ENCODE measurements at places on chromosomes 16 and 17.

DNA sequence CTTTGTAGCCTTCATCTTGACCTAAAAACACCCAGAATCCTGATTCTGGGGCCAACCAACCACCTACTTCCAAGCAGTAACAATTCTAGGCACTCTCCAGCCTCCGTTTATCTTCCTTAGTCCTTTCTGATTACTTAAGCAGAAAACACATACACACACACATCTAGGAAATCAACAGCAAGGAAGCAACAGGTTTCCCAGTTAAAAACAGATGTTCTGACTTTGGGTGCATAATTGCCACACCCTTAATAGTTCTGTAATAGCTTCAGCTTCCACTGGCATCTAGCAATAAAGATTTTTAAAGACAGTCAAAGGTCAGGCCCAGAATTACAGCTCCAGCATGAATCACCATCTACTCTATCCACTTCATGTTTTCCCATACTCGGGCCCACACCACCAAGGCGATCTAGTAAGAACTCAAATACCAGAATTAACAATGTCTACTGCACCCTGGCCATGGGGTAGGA, 2.6 kb downstream of the ARHGAP17 start:
- no peak for DNase-seq

DNA sequence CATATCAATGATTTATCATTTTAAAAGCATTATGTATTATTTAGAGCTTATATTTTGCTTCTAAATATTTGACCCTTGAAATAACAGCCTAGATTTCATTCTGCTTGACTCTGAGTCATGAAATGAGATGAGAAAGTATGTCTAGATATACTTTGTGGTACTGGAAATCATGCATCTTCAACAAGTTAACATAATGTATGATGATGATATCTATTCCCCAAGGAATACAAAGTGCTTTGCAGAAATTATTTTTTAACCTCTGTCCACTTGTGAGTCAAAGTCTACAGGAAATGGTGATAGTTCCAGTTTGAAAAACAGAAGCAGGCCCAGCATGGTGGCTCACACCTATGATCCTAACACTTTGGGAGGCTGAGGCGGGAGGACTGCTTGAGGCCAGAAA, 36.1 kb downstream of the GOSR1 start:
- no peak for DNase-seq

GRCh38 chr17:43453331-43453812, 30.4 kb upstream of the DHX8 start:
- DNase-seq, result no peak

DNA sequence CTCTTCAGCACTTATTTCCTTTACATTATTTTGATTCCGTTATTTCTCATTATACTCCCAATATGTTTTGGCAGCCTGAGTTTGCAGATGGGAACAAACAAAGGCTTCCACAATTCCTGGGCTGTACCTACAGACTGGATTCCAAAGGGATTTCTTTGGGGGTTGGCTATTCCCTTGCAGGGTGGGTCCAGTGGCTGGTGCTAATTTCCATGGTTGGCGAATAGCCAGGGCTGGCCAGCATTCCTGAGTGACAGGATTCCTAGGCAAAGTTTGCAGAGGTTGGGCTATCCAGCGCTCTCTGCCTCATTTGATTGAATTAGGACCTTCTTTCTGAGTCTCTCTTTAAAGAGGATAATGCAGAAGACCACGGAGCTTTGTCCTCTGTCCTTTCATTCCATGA, 207.4 kb downstream of the MAF start:
- DNase-seq, result no peak

GRCh38 chr17:57537524-57538410, 207.3 kb downstream of the CCDC182 start:
- no peak for DNase-seq

DNA sequence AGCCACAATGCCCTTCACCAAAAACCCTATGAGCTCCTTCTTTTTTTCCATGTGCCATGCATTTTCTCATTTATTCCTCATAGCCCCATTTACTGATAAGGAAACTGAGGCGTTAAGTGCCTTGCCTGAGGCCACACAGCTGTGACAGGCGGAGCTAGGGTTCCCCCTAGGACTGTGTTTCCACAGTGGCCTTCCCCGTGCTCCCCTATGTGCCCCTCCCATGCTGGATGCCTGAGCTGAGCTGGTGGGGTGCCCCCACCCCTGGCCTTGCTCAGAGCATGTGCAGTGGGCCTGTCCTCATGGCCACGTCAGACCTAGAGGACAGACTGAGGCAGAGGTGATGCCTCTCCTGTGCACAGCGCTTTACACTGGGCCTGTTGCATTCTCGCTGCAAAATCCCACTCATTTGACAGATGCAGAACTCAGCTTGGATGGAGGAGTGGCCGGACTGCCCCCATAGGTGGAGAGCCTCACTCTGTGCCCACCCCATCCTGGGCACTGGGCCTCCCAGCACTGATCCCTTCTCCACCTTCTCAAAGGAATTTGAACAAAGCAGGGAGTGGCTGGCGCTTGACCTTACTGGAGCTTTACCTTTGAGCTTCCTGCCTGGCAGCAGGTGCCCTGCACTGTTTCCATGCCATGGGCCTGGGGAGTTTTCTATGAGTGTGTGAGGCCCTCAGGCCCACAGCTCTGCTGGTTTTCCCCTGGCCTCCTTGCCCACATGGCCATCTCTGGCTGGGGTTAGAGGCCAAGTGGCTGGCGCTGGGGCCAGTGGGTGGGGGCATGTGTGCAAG, 2.6 kb downstream of the MAP2K3 start:
- no peak for DNase-seq

DNA sequence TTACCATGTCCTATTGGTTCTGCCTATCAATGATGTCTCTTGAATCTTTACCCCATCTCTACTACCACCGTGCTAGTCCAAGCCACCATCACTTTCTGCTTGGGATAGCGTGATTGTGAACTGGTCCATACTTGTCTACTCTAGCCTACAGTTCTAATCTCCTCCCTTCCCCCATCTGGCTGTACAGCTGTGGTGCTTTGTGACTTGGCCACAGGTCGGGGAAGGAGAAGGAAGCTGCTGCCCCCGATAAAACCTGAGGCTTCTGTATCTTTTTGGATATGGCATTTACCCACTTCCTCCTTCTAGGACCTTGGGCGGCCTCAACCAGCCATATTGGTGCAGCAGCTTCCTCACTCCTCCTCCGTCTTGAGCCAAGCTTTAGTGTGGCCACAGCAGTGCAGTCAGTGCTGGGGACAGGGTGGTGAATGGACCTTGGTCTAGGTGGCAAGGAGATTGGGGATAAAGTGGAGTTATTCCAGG, 314 bp upstream of the ITGA2B start:
- DNase-seq, result no peak

- DNase-seq, result no peak
Observed at GRCh38 chr17:55988861-55989260, 164.4 kb upstream of the ANKFN1 start.

DNA sequence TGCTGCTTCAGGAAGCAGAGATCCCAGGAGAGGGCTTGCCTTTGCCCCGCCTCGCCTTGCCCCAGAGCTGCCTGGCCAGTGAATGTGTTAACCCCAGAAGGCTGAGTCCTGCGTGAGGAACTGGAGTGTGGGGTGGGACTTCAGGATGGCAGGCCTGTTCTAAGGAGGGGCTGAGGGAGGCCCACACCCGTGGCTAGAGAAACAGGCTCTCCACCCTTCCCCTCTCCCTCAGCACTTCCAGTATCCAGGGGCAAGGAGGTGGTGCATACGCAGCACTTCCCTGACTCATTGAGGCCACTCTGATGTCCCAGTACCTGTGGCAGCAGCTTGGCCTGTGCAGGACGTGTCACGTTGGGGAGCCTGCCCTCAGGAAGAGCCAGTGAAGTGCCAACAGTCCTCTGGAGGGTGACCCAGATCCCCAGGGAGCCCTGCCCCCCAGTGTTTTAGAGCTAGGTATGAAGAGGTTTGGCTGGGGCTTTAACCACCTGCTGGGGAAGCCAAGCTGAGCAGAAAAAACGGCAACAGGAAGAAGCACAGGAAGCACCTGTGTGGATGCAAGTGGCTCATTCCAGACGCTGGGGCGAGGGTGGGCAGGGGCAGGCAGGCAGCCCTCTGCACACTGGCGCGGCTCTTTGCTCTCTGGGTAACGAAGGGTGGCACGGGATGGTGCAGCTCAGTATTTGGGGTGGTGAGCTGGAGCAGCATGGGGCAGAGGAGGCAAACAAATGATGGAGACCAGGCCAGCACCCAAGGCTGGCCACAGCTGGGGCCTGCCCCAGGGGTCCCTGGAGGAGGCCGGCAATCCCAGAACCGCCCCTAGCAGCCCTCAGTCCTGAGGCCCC, 14.7 kb upstream of the CTCF start:
- DNase-seq, result no peak

DNA sequence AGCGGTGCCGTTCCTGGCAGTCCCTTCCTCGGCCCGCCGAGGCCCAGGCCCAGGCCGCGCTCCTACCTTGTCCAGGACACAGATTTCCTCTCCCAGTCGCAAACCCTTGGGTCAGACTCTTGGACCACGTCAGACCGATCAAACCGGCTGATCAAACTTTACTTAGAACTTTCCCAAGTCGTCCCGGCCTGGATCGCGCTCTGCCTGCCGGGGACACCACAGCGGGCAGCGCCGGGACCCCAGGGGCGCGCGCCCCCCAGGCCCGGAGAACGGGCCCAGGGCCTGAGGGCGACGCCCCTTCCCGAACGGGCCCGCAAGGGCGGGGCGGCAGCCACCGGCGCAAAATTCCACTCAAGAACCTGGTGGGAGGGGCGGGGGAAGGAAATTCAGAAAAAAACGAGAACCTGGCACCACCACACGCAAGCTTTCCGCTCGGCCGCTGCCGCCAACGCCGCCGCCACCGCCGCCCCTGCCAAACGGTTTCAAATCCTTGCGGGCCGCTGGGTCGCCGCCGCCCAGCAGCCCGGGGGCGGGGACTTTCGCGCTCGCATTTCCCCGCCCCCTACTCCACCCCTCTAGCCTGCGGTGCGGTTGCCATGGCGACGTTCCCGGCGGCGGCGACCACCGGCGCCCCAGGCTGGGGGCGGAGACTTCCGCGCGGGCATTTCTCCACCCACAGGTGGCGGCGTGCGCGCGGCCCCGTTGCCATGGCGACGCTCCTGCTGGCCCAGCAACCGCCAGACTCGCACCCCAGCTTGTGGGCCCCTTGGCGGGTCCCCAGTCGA, at the start of gene CEP112:
CEP112 (minus strand) TSS at position 541 of the 785 bp plus-strand sequence.
- DNase-seq, result peak; percentile 34

DNA sequence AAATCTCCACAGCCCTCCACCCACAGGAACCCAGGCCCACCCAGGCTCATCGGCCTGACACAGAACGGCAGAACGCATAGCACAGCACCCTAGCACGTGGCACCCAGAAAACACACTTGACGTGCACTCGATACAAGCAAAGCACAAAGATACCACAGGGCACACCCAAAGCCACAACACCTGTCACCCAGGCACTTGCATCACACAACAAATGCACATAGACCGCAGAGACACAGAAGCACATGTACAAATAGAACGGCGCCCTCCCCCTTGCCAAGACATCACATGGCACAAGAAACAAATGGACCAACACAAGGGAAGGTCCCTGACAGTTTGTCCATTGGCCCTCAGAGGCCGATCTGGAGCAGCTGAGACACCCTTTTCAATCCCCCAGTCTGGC, 147.7 kb upstream of the WSCD1 start:
- no peak for DNase-seq

- no peak for DNase-seq
Observed at GRCh38 chr17:78313735-78314648, 45.9 kb downstream of the SOCS3 start.

DNA sequence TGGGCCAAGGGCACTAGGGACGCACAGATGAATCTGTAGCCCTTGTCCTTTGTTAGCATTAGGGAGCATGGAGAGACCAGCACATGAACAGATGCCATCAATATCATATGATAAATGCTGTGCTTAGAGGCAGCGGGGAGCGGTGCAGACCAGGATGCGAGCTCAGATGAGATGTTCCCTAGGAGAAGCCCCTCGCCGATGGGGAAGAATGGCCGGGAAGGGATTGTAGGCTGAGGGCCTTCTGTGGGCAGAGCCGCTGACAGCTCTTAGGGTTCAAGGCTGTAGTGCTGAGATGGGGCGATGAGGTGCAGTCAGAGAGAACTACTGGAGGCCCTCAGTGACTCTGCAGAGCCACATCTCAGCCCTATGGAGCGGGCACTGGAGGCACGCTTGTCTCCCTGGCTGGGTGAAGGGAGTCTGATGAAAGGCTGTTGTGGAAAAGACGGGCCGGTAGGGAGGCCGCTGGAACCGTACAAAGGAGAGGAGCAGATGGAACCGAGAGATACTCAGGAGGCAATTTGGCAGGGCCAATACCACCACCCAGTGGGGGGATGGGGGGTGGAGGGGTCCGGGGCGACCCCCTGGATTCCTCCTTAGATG, 66.3 kb upstream of the ENDOV start:
- DNase-seq, result no peak

DNA sequence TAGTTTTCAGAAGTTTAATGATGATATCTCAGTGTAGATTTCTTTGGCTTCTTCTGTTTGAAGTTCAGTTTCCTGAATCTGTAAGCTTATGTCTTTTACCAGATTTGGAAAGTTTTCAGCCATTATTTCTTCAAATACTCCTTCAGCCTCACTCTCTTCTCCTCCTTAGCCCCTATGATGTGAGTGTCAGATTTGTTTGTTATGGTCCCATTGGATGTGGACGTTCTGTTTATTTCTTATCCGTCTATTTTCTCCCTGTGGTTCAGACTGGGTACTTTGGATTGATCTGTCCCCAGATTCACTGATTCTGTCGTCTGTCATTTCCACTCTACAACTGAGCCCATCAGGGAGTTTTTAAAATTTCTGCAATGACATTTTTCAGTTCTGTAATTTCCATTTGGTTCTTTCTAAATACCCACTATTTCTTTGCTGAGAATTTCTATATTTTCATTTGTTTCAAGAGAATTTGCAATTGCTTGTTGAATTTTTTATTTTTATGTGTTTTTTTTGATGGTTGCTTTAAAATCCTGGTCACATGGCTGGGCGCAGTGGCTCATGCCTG, 110.9 kb downstream of the SEC14L1 start:
- no peak for DNase-seq

DNA sequence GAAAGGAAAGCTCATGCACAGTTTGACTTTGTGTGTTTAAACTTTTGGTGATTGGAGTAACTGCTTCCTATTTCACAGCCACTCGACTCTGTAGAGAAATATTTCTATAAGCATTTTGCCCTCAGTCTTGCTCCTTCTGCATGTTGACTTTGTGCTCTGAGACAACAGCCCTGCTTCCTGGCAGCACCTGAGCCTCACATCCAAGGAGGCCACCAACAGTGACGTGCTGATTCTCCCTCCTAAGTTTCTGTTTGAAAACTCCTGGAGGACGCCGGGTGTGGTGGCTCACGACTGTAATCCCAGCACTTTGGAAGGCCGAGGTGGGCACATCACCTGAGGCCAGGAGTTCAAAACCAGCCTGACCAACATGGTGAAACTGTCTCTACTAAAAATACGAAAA, 23.9 kb upstream of the WSB1 start:
- no peak for DNase-seq

All from NCI-H1417 treated with DMSO at 0.1 percent for 48 hours (cell line).